A673 (cell line): ENCODE measurements at places on chromosomes 7 and 10. TPM values are rescaled to one million over a fixed set of nuclear protein-coding genes. Genes with fewer than 3 reads are reported as not detected.
A peak's percentile ranks its signal among the peaks of the same experiment; 100 is the strongest.

ASB10 gene
- total RNA-seq, result not detected in 2 replicates

PARG gene
- 42.4 and 44.8 TPM in 2 replicates for total RNA-seq

GRCh38 chr7:43199371-43200160 lies 87.1 kb downstream of the HECW1 start:
- peak; percentile 30 for DNase-seq

DNA sequence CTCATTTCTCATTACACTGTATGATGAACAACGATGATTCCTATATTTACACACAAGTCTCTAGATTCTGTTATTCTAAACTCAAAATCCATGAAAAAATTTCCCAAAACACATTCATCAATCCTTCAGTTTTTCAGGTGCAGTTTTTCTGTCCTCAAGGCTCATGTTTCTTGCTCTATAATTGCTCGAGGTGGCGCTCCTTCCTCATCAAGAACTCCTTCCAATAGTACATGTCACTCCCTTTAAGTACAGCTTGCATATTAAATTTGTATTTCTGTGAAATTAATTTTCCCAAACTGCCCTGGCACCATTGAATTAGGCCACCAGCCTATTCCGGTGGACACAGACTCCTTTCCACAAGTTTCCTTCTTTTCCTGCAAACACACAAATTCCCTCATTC lies 188.7 kb upstream of the MINDY3 start:
- peak; percentile 20 for DNase-seq

DNA sequence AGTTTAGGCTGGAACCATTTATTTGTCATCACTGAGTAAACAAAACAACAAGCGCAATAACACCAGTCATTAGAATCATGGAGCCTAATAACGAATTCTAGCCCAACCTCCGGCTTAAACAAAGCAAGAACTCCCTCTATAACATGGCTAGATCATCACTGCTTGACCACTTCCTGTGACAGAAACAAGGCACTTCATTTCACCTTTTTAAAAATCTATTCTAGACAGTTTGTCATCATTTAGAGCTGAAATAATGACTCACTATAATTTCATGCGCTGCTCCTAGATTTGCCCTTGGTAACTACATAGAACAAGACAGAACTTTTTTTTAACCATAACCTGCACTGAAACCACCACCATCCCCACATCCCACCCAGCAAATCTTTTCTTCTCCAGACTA lies 81.3 kb downstream of the OSBPL3 start:
- no peak for DNase-seq

- DNase-seq, result no peak
These were observed 115.9 kb upstream of the ARID5B start for GRCh38 chr10:61785473-61786105.

DNA sequence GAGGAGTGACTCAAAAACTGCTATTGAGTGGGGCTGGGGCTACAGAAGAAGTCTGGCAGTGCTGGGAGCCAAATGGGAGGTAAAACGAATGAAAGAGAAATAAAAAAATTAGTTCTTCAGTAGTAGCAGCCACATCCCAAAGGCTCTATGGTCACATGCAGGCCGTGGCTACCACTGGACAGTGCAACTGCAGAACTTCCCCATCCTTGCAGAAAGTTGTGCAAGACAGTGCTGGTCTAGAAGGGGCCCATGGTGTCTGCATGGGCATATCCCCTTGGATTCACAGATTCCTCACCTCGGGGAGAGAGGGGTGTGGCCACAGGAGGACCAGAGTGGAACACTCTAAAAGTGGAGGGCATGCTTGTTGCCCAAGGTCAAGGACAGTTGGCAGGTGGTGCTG lies 47.6 kb downstream of the RPS24 start:
- no peak for DNase-seq
